ENCODE measurements at places on chromosomes 7 and 10.

- DNase-seq = no peak
Measured at GRCh38 chr10:60293581-60294175, 96.0 kb downstream of the ANK3 start.

- DNase-seq = no peak
Measured at GRCh38 chr7:44194069-44194468, 4.8 kb upstream of the GCK start.

DNA sequence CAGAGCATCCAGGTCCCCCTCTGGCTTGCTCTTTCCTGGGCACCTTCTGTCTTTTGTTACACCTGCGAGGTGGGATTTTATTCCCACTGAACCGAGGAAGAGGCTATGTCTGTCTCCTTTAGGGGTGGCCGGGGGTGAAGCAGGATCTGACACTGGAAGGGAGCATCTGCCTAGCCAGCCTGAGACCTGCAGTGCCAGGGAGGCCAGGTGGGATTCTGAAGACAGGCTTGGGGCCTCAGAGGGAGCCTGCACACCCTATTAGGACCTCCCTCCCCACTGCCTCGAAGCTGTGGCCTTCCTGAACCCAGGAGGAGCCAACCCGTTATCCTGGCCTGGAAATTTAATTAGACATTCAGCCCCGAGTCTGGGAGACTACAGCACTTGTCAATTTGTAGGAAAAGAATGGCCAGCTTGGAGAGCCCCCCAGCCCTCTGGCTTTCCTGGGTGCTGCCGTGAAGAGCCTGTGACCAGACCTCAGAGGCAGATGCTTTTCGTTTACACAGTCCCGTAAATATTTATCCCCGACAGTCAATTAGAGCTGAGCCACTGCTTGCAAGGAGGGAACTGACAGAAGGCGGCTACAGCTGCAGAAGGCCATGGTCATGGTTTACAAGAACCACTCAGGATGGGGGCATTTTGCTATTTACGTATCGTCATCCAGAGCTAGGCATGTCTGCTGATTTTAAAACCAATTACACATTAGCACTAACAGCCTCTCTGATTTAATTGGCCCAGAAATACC, 19.7 kb downstream of the CHAT start:
- no peak for DNase-seq

DNA sequence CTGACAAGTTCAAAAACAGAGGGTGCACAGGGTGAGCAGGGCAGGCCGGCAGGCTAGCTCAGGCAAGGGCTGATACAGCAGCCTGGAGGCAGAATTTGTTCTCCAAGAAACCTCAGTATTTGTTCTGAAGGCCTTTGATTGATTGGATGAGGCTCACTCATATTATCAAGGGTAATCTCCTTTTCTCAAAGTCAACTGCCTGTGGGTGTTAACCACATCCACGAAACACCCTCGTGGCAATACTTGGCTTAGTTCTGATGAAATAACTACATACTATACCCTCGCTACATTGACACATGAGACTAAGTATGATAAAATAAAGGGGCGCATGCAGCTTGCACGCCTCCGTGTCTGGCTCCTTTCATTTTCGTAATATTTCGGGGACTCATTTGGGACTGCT, 4.4 kb upstream of the PPP2R2D start:
- DNase-seq = no peak

DNA sequence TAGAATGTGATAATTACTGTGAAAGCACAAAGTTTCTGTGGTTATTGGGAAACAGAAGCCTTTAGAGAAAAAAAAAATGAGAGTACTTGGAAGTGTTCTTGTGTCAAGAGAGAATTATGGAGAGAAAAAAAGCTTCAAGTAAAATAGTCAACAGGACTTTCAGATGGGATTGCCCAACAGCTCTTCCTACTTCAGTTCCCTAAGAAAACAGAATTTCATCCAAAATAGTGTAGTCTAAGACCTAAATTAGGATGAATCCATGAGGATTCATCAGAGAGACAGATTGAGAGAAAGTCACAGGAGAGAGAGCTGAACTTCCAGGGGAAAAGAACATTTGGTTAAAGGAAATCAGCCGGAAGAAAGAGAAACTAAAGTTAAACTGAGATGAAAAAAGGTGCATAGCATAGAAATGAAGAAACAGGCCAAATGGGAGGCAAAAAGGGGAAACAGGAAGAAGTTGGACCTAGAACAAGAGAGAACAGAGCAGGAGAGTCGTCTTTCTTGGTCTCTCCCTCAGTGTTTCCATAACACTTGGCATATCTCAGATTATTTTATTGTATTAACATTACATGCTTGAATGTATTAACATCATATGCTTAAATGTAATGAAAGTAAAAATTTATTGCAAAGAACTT, 2.5 kb downstream of the SCIN start:
- no peak for DNase-seq

DNA sequence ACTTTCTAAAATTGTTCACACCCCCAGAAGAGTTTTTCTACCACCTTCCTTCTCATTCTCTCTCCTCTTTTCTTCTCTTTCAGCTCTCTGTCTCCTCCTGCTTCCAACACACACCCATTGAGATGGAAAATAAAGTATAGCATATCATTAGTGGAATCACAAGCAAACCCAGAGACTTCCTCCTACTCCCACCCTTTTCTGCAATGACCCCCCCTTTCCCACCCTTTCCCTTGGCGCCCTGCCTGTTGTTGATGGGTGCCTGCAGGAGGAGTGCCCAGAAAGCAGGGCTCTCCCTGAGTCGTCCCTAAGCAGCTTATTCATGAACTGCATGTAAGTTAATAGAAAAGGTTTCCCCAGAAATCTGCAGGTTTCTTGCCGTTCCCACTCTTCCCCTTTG, 300.0 kb downstream of the PLXNA4 start:
- no peak for DNase-seq

- no peak for DNase-seq
Measured at GRCh38 chr7:93964813-93965212, 39.3 kb downstream of the BET1 start.

GRCh38 chr7:99790407-99790806, 6.4 kb upstream of the CYP3A4 start:
- no peak for DNase-seq

- no peak for DNase-seq
Measured at GRCh38 chr10:91745090-91745831, 53.0 kb upstream of the TNKS2 start.

GRCh38 chr10:124340033-124340760, 78.5 kb downstream of the OAT start:
- no peak for DNase-seq

GRCh38 chr10:45239642-45240041, 75.8 kb downstream of the OR13A1 start:
- DNase-seq = no peak

- no peak for DNase-seq
Measured at GRCh38 chr7:100942045-100942774, 7.1 kb upstream of the MUC3A start.

DNA sequence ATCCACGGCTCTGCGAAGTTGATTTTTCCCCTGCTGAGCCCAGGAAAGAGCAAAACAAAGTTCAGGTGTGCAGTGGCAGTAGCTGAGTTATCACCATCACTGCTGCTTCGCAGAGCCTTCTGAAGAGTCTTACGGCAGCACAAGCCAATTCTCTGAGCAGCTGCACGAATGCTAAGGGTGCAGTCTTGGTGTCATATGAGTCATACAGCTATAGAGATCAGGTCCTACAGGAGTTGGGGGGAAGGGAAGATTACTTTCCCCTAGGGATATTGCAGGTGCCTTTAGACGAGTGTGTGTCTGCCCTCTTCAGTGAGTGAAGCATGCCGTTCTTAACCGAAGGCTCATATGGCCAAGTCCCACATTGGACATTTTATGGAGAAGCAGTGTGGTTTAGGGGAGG, 227.8 kb downstream of the CELF2 start:
- no peak for DNase-seq

- no peak for DNase-seq
Measured at GRCh38 chr7:115410972-115411686, 489.2 kb downstream of the MDFIC start.

DNA sequence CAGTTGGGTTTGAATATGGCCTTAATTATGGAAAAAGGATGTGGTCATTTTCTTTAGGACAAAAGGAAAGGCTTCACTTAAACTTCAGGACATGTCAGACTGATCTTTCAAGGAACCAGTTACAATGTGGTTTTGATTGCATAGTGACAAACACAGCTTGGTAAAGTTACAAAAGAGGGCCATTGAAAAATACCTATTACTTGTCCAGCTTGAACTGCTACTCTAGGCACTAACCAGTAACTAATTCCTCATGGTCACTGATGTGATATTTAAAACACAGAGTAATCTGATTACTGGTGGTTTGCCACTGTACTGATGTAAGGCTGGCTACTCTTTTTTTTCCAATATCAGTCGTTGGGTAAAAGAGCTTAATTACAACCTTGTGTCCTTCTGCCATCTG, 22.6 kb downstream of the TES start:
- DNase-seq = no peak

Measured in stimulated activated CD8-positive, alpha-beta memory T cell treated with anti-CD3 and anti-CD28 coated beads, Interleukin-12 subunit alpha, Interleukin-12 subunit beta, amount 100 ng/mL, for 4 hours (primary cell).